ENCODE measurements at places on chromosomes 2 and 18. TPM values are rescaled to one million over a fixed set of nuclear protein-coding genes. Genes with fewer than 3 reads are reported as not detected.

Gene NBAS
- polyA plus RNA-seq: 19.5 TPM

Gene NTSR2
- not detected for polyA plus RNA-seq

DNA sequence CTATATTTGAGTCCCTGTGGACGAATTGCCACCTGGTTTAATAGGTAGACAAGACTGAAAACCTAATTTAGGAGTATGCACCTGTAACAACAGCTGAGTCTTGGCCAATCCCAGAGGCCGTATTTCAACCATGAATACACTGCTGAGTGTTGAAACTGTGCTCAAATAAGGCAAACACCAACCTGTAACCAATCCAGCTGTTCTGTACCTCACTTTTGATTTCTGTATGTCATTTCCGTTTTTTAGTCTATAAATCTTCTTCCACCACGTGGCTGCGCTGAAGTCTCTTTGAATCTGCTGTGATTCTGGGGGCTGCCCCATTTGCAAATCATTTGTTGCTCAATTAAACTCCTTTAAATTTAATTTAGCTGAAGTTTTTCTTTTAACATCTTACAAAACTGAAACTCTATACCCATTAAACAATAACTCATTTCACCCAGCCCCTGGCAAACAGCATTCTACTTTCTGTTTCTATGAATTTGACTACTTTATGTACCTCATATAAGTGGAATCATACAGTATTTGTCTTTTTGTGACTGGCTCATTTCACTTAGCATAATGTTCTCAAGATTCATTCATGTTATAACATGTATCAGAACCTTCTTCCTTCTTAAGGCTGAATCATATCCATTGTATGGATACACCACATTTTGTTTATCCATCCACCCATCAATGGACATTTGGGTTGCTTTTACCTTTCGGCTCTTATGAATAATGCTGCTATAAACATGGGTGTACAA is 7.5 kb upstream of the YPEL5 start:
- H3K4me3 ChIP-seq: peak overlapping the region; percentile 49
- no peaks in the 10 kb centered on the region for H3K27me3 ChIP-seq
- peak; percentile 70 for DNase-seq
- no peak overlapping the region for H3K27ac ChIP-seq
- no peaks in the 10 kb centered on the region for H3K4me1 ChIP-seq
- H3K36me3 ChIP-seq: no peaks in the 10 kb centered on the region

Gene FBXO15
- 1.2 TPM for polyA plus RNA-seq

GRCh38 chr18:73408469-73408868 is 540.7 kb upstream of the NETO1 start:
- no peak overlapping the region for H3K27ac ChIP-seq
- H3K4me1 ChIP-seq: no peaks in the 10 kb centered on the region
- no peak overlapping the region for H3K4me3 ChIP-seq
- no peak for DNase-seq

- no peaks in the 10 kb centered on the region for H3K36me3 ChIP-seq
- DNase-seq: no peak
- no peak overlapping the region for H3K27ac ChIP-seq
- H3K27me3 ChIP-seq: no peaks in the 10 kb centered on the region
- no peaks in the 10 kb centered on the region for H3K4me1 ChIP-seq
Observed at GRCh38 chr2:238763471-238763995, 84.4 kb upstream of the TWIST2 start.

Gene BCL11A
- polyA plus RNA-seq: 0.18 TPM

Gene STARD6
- polyA plus RNA-seq: not detected

DNA sequence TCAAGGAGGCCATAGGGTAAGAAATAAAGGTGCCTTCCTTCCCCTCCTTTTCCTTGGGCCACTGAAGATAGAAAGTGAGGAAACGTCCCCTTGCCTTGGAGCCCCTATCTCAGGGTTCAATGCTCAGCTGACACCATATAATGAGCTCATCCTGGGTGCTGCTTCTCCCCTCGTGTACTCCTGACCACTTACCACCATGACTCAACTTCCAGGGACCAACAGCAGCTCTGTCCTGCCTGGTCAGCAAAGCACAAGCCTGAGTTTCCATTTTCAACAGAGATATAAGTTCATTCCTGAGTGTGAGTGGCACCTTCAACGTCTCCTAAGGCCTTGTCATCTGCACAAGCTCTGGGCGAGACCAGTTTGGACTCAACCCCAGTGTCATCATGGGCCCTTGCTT is 151.2 kb downstream of the CAPN13 start:
- H3K27ac ChIP-seq: no peak overlapping the region
- no peaks in the 10 kb centered on the region for H3K4me1 ChIP-seq
- DNase-seq: no peak
- H3K36me3 ChIP-seq: no peaks in the 10 kb centered on the region
- no peak overlapping the region for H3K4me3 ChIP-seq
- peaks cover 5% of the 10 kb centered on the region for H3K27me3 ChIP-seq

- no peaks in the 10 kb centered on the region for H3K4me1 ChIP-seq
- H3K27ac ChIP-seq: no peak overlapping the region
- no peak for DNase-seq
Observed at GRCh38 chr2:12612671-12613070, 104.1 kb upstream of the TRIB2 start.

Gene HNMT
- polyA plus RNA-seq: not detected

GRCh38 chr18:10754128-10754527 is 228.3 kb downstream of the NAPG start:
- no peak overlapping the region for H3K4me3 ChIP-seq
- no peaks in the 10 kb centered on the region for H3K36me3 ChIP-seq
- H3K4me1 ChIP-seq: no peaks in the 10 kb centered on the region
- no peak for DNase-seq
- H3K27me3 ChIP-seq: no peaks in the 10 kb centered on the region

DNA sequence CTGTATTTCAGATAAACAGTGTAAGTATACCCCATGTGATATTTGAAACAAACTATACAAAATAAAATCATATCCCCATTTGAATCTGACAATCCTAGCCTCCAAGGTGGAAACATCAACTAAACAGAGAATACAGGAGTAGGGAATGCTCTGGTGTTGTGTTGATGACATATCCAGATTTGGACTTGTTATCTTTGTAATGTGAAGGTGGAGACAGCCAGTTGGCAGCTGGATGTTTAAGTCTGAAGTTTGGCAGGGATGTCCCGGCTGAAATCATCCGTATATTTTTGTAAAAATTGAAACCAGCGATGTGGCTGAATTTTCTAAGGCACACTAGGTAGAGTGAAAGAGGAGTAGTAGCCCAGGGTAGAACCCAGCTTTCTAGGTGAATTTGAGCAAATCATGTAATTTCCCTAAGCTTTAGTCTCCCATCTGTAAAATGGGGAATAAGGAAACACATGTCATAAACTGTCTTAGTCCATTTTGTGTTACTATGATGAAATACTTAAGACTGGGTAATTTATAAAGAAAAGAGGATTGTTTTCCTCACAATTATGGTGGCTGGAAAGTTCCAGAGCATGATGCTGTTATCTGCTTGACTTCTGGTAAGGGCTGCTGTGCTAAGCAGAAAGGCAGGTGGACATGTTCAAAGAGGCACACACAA is 246.6 kb upstream of the APCDD1 start:
- no peaks in the 10 kb centered on the region for H3K4me1 ChIP-seq
- H3K36me3 ChIP-seq: no peaks in the 10 kb centered on the region
- H3K27ac ChIP-seq: no peak overlapping the region

All from CD4-positive, CD25-positive, alpha-beta regulatory T cell (primary cell).